ENCODE measurements at places on chromosomes 5 and 9.
A peak's percentile ranks its signal among the peaks of the same experiment; 100 is the strongest.

GRCh38 chr5:93596310-93596675, 13.3 kb downstream of the NR2F1 start:
- no peak for DNase-seq

DNA sequence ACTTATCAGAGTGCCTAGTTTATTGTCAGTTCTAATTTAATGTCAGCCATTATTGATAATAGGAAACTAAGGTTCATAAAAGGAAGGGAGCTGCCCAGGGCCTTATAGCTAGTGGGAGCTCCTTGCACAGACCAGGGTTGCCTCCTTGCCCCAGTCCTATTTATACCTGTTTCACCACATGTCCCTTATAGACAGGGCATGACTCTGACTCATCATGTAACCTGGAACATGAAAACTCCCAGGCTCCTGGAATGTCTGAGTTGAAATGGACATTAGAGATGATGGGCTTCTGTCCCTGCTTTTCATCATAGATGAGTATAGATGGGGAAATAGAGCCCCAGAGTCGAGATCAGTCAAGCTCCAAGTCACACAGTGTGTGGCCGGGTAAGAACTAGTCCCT, 21.1 kb downstream of the FAT2 start:
- DNase-seq = no peak

DNA sequence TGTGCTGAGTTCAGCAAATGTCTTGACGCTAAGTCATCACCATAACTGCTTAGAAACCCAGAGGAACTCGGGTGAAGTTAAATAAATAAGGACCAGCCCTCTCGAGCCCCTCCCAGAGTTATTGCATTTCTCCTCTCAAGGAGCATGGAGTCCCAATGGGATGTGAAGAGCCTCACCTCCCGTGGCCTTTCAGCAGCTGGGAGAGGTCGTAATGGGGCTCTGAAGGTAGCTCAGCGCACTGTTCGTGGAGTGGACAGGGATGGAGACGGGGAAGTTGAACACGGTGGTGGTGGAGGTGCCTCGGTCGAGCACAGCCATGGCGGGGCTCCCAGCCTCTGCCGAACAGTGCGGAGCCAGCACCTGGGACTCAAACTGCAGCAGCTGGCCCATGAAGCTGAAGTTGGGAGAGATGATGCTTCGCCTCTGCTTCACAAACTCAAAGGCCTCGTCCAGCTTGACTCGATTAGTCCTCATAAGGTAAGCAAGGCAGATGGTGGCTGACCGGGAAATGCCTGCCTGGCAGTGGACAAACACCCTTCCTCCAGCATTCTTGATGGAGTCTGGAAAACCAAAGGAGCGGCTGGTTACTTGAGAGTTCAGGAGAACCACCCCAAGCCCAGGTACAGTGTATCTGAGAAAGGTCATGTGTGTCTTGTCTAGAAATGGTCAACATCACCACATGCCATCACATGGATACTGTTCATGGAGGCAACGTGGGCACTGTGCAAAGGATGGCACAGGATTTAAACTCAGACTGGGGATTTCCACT, 2.2 kb downstream of the DUSP1 start:
- DNase-seq = no peak

DNA sequence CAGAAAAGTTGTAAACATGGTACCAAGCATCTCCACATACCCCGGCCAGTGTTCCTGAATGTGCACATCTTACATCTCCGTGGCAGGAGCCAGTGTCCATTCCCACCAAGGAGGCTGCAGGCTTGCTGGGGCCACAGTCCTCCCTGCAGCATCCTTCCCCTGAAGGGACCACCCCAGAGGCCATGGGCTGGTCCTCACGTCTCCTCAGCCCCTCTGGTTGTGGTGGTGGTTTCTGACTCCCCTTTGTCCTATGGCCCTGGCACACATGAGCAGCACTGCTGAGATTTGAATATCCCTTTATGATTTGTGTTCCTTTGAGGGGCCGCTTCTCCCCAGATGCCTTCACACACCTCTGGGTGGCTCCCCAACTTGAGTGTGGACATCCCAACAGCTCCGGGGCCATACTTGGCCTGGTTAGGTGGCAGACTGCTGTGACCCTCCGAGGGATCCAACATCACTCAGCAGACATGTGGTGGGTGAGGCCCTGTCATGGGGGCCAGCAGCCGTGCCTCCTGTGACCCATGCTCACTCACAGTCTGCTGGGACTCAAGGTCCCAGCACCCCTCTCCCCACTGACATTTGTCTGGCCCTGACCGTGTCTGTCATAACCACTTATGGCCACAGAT, 14.3 kb downstream of the PHF2 start:
- DNase-seq = no peak

- DNase-seq = no peak
Observed at GRCh38 chr9:18260521-18260920, 213.4 kb upstream of the ADAMTSL1 start.

GRCh38 chr5:53479590-53480415, 626 bp upstream of the FST start:
- peak; percentile 5 for DNase-seq

DNA sequence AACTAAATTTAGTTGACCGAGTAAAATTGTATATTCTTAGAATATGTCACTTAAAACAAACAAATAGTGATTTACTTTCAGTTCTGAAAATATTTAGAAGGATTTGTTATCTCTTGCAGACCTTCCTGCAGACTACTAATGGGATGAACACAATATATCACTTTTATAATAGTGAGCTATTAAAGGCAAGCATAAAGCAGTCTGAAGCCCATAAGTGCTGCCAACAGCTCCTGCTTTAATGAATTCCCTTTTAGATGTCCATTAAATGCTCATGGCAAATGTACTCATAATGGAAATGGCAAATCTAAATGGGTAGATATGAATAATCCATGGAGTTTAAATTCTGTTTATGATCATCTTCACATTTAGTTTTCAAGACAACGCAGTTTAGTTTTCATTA, 170.2 kb downstream of the RANBP17 start:
- no peak for DNase-seq

DNA sequence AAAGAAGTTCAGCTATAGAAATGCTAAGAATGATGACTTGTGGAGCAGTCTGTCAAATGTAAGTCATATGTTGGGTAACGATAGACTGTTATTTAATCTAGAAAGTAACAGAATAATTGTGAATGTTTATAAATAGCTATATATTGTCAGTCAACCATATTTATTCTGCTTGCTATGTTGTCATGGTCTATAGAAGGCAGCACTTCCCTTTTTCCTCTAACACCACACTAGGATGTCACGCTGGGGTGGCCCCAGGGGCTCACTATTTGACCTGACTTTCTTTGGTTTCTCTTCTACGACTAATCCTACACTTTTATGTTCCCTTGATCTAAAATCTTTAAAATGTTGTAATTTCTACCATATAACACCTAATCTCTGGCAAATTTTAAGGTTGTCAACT, 20.5 kb downstream of the ERAP2 start:
- peak; percentile 74 for DNase-seq

DNA sequence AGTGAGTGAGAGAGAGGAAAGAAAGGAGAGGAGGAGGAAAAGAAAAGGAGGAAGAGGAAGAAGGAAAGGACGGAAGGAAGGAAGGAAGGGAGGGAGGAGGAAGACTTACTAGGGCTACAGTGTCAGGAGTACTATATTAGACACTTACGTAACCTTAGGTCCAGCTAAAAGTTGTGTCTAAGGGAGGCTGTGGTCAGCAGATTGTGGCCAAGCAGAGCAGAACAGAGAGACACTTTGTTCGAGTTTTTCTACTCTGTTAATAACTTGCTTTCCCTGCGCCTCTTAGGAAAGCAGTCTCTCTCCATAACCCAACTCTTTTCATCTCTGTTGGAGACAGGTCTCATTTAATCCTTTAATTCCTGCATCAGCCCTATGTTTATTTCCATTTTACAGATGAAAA, 138.9 kb downstream of the KCNN2 start:
- no peak for DNase-seq

Measured in inflammatory macrophage (primary cell).